ENCODE measurements at places on chromosomes 4 and X.

DNA sequence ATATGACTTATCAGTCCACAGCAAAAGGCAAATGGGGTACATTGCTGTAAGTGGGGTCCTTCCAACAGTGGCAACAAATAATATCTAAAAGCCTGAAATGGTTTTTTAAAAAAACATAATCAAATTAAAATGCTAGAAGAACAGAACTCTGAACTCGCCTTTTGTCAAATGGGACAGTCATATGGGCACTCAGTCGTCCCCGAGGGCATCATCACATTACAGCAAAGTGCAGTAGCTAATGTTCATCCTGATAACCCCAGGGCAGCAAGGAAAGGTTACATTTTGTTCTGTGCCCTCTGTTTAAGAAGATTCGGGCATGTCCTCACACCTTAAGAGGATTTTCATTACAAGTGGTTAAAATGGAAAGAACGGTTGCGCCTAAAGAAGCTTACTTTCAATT lies 997.9 kb upstream of the TENM3 start:
- no peak for DNase-seq

GRCh38 chr4:102786279-102786678 lies 25.5 kb upstream of the MANBA start:
- no peak for DNase-seq

DNA sequence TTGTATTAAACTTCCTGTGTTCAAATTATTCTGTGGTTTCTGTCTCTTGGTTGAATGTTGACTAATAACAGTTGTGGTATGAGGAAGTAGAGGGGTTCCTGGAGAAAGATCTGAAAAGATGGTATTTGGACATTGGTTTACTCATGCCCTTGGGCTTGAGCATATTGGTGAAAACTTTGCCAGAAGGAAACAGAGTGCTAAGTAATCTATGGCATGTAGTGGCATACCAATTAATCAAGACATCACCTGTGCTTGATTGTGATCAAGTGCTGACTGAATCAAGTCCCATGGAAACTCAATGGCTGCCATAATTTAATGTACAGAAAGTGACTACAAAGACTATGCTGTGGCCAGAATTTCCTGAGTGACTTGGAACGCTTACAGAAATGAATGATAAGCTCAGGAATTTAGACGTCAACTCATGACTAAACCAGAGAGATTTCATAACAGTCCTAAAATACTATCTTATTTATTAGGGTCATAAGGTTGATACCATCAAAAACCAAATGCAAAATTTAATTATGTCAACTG lies 2062.9 kb downstream of the ARAP2 start:
- DNase-seq, result no peak

- DNase-seq, result no peak
Observed at GRCh38 chrX:71930298-71930697, 19.7 kb downstream of the NHSL2 start.

DNA sequence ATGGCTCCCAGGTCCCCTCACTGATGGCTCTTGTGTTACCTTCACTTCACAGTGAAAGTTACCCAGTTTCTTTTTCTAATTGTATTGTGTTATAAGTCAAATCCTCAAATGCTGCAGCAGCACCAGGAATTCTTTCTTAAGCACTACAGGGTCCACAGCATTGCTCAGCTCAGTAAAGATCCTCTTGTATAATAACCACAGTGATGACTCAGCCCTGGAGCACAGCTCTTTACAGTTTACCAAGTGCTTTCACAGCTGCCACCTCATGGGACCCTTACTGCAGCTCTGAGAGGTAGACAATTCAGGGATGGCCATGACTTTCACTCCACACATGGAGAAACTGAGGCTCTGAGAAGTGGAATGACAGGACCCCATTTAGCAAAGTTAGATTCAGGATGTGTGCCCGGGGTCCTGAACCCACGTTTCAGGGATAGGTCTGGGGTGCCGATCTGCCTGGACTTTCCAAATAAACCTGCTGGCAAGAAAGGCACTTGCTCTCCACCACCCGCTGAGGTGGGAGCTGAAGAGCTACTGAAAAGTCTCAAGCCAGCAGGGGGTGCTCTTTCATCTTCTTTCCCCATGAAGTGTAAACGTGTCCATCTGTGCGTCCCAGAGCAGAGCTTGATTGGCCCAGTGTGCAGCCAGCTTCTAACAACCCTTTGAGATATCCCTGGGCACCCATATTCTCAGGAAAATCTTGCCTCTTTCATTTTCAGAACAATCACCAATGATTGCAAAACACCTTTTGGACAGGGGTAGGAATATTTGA lies 35.7 kb upstream of the GABRQ start:
- DNase-seq, result no peak

DNA sequence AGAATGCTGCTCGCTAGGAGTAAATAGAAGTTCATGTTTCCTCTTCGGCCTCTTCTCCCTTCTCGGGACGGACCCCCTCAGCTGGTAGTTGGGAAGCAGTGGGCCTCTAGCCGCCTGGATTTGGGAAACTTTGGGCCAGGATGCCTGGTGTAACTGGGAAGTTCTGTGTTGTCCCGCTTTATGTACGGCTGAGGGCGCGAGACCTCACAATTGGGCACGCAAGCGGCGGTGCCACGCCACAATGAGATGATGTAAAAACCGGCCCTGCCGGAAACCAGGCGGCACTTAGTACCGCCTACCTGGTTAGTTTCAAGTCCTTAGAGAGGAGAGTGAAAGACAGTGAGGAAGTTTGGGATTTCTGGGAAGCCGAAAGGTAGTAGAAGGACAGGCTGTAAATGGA lies at the start of gene CT83:
Gene CT83 (minus strand): TSS at position 155 of the 400 bp plus-strand sequence. CDS start 120 bp downstream, at position 35.
- DNase-seq, result no peak

- DNase-seq, result no peak
Observed at GRCh38 chr4:62407534-62407933, 1207.4 kb downstream of the ADGRL3 start.

DNA sequence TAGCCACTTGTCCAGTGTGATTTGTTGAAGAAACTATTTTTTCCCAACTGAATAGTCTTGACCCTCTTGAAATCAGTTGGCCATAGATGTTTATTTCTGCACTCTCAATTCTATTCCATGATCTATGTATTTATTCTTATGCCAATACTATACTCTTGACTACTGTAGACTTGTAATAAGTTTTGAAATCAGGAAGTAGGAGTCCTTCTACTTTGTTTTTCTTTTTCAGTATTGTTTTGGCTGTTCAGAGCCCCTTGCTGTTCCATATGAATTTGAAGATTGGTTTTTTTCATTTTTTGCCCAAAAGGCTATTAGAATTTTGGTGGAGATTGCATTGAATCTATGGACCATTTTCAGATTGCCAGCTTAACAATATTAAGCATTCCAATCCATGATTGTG lies 10.2 kb downstream of the SAP30 start:
- DNase-seq, result no peak

DNA sequence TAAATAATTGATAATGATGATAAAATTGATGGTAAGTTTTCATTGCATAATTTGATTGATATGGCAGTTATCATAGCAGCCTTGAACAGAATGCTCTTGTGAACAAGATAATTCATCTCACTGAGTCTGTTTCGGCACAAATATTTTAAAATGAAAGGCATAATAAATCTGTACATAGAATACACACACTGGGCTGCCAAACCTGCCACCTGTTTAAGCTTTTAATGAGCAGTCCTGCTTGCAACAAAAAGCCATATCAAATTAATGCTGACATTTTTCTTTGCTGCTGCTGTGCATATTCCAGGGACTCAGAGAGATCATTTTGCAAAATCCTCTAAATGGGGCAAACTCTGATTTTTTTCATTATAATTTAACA lies 201.1 kb downstream of the ARHGAP24 start:
- DNase-seq, result no peak

DNA sequence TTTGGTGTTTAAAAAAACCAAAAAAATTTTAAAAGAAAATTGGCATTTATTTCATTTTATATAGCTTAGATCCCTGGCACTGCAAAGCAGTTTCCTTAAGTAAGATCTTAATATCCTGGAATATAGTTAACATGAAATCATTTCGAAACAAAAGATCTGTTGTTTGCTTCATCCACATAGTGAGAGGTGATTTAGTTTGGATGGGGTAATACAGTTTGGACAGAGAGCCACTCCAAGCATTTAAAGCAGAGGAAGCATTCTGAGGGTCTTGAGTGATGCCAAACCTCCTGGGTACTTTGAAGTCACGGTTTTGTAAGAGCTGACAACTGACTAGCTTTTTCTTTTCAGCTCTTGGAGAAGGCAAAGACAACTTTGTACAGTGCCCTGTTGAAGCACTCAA lies 28.7 kb downstream of the NOCT start:
- DNase-seq, result no peak

GRCh38 chr4:7007944-7008343 lies 35.2 kb upstream of the TADA2B start:
- no peak for DNase-seq

DNA sequence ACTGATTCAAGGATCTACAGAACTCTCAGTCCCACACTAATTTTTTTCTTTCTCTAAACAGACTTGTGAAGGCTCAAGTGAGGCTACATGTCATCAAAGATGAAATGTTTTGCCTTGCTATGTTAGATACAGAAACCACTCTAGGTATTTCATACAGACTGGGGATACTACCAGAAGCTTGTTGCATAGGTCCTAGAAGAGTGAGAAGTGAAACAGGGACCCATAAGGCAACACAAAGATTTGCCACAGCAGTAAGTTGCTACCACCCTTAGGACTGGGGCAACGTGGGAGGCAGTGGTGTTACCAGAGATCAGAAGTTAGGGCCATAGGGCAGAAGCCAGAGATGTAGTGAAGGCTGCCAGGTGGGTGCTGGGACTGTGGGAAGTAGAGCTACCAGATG lies 50.7 kb upstream of the MID1IP1 start:
- DNase-seq, result no peak

DNA sequence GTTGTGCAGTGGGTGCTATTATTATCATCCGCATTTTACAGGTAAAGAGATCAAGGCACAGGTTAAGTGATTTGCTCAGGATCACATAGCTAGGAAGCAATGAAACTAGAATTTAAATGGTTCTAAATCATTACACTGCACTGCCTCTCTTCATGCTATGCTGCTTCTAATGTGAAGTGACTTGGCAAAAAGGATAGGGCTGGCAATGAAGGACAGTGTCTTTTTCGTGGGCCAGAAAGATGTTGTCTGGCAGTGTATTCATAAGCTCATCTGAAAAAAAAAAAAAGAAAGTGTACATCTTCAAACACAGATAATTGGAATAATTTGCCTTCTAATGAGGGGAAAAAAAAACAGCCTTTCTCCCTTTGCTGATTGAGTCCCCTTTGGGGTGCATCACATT lies 132.2 kb upstream of the FUNDC1 start:
- no peak for DNase-seq
